Thoracic aorta (tissue), 2 donors: ENCODE measurements at places on chromosomes 1 and 21.
A peak's percentile ranks its signal among the peaks of the same experiment; 100 is the strongest.

- DNase-seq = no peak
- H3K27me3 ChIP-seq = no peaks in the 10 kb centered on the region
- H3K4me1 ChIP-seq = peaks cover 11% of the 10 kb centered on the region
- H3K4me3 ChIP-seq = no peak overlapping the region
- no peak overlapping the region for H3K27ac ChIP-seq
Measured at GRCh38 chr1:92085727-92086126, 5.6 kb downstream of the BTBD8 start.

GRCh38 chr1:24996983-24997893, 67.2 kb upstream of the RUNX3 start:
- H3K4me1 ChIP-seq = no peaks in the 10 kb centered on the region
- H3K4me3 ChIP-seq = no peak overlapping the region
- DNase-seq = no peak
- no peak overlapping the region for H3K27ac ChIP-seq
- no peaks in the 10 kb centered on the region for H3K27me3 ChIP-seq

DNA sequence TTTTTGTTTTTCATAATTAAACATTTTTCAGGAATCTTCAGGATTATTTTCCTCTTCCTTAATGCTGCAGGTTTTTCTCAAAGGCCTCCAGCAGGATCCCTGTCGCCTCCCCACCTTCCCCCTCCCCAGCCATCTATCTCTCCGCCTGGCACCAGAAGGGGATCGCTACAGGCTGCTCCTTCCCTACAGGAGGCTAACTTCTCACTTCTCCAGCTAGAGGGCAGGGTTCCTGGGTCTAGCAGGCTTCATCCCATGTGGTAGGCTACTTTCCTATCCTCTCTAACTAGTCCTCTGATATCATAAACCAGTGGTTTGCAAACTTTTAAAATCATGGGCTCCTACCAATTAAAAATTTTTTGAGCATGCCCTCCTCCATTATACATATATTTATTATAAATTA, 104.1 kb downstream of the KCNN3 start:
- H3K27ac ChIP-seq = no peak overlapping the region
- no peaks in the 10 kb centered on the region for H3K36me3 ChIP-seq
- no peaks in the 10 kb centered on the region for H3K27me3 ChIP-seq

DNA sequence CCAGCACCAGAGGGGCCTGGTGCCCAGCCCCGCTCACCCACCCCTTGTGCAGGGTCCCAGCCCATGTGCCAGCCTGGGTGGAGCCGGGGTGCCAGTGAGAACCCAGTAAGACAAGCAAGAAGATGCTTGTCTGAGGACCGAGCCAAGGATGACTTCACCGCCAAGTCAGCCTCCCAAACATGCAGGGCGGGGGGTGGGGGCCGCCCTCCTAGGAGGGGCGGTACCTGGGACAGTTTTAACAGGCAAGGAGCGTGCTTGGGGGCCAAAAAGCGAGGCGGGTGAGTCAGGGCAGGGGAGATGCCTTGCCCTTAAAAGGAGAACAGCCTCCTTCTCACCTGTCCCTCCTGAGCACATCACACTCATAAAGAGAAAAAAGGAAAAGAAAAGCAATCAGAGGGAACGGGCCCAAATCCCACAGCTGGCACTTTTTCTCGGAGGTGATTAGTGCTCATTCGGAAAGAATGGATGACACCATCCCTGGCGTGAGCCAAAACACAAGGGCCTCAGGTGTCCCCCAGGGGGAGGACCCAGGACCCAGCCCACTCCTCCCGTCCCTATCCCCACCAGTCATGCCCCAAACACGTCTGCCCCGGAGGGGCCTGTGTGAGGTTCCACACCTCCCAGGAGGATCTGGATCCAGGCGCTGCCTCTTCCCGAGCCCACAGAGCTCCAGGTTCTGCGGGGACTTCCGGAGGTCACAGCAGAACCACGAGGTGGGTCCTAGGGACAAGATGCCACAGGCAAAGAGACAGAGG, 77.6 kb upstream of the IFFO2 start:
- H3K36me3 ChIP-seq = no peaks in the 10 kb centered on the region
- H3K27me3 ChIP-seq = no peaks in the 10 kb centered on the region
- no peak overlapping the region for H3K4me3 ChIP-seq
- no peak for DNase-seq
- no peaks in the 10 kb centered on the region for H3K4me1 ChIP-seq

DNA sequence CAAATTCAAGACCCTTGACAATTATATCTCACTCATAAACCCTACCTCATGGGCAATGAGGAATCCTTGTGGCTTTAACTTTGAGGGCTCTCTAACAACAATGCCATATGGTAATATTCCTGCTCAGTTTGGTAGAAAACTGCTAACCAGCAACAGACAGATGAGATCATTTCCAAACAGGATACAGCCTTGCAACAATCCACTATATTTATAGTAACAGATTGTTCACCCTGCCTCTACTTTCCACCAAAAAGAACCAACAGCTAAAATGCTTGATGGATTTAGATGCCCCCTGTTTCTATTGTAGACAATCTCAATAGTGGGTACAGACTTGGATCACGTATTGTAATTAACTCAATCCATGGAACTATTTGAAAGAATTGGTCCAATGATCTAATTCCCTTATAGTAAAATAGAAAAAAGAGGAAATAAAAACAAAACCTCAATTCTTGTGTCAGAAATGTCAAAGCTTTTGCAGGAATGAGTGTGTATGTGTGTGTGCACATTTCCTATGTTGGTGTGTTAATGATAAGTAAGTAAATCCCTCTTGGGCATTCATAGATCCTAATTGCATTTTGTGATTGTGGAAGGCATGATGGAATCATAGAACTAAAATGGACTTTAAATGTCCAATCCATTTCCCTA, 100.0 kb upstream of the EDEM3 start:
- H3K4me1 ChIP-seq = peaks cover 22% of the 10 kb centered on the region
- peaks cover 2% of the 10 kb centered on the region for H3K36me3 ChIP-seq

DNA sequence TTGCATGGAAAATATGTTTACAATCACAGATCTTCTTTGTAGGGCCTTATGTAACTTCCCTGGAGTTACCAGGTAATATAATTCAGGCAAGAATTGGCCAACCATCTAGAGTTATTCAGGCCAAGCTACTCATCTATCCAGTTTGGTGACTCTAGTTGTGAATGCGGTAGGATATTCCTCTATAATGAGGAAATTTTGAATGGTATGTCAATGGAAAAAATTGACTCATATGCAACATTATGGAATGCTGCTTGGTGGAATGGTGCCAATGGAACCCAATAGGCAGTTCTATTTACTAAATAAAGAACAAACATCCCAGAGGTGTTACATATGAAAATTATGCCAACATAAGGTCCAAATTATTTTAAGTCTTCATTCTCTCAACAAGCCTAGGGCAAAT, 5.6 kb upstream of the TNFSF18 start:
- H3K27ac ChIP-seq = no peak overlapping the region
- no peaks in the 10 kb centered on the region for H3K27me3 ChIP-seq
- no peaks in the 10 kb centered on the region for H3K36me3 ChIP-seq
- H3K4me1 ChIP-seq = peaks cover 3% of the 10 kb centered on the region

DNA sequence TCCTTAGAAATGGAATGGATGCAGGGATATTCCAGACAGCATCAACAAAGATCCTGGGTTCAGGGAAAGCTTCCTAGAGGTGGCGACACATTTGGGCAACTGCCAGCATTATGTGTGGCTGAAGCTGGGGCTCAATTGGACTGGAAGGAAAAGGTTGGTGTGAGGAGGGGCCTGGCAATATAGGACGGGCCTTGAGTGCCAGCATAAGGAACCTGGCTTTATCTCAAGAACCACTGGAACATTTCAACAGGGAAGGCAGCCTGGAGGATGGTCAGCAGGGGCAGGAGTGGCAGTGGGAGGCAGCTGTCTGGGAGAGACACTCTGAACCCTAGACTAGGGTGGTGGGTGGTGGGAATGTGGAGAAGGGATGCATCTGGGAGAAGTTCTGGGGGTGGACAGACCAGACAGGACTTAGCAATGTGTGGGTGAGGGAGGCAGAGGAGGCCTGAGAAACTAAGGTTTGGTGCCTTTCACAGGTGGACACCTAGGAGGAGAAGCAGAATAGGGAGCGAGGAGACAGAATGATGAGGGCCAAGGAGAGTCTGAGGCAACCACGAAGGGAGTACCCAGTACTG, 3.5 kb downstream of the SH3BGRL3 start:
- no peak overlapping the region for H3K4me3 ChIP-seq
- no peak overlapping the region for H3K27ac ChIP-seq

- H3K27me3 ChIP-seq = peaks cover 57% of the 10 kb centered on the region
- peak within 1 kb of the TSS; percentile 77 for H3K4me3 ChIP-seq
- H3K27ac ChIP-seq = no peak within 1 kb of the TSS
- DNase-seq = no peak
- H3K36me3 ChIP-seq = no peaks in the 10 kb centered on the region
Measured at GRCh38 chr1:63322114-63322943, at the start of gene FOXD3. Gene FOXD3, plus strand, starts transcription at chr1:63322567. Its CDS starts 492 bp downstream, at chr1:63323059.

DNA sequence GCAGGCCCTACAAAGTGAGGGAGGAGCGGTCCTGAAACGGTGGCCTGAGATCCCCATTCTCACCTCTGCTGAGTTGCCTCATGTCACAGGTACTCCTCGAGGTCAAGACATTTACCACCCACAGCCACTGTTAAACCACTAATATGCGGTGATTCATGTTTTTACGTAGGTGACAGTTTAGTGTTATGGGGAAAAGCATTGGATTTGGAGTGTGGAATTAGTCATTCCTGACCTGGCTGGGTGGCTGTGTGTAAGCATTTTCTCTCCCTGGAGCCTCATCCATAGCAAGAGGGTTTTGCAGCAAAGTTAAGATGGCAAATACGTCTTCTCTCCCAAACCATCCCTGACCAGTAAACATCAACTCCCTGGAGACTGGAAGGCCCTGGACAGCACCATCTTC, 57.8 kb upstream of the KCNJ6 start:
- H3K4me3 ChIP-seq = no peak overlapping the region
- DNase-seq = no peak
- H3K36me3 ChIP-seq = no peaks in the 10 kb centered on the region
- no peak overlapping the region for H3K27ac ChIP-seq

DNA sequence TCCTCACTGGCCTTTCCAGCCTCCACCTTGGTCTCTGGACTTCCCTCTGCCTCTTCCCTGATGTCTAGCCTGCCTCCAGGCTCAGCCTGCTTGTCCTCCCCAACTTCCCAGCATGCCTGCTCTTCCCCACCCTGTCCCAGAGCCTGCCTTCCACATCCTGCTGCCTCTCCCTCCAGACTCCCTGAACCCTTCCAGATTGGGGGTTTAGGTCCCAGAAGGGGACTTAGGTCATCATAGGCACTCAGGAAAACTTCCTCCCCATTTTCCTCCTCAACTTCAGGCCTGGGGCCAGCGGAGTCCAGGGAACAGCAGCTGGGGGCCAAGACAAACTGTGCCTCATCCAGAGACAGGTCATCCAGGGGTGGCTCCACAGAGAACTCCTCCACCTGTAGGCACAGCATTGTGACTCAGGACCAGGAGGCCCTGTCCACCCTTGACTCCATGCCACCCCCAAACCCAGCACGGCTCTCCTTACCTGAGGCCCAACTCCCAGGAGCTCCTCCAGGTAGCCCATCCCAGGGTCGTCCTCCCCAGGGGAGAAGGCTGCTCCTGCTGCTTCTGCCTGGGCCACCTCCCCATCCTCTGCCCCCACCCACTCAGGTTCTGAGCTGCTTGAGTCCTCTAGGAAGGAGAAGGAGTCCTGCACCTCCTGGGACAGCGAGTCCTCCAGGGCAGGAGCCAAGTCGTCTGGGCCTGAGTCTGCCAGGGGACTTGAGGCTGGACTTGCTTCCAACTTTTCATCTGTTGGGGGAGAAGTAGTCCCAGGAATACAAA, 3.4 kb upstream of the USF1 start:
- no peaks in the 10 kb centered on the region for H3K27me3 ChIP-seq
- DNase-seq = no peak
- no peaks in the 10 kb centered on the region for H3K36me3 ChIP-seq
- no peak overlapping the region for H3K27ac ChIP-seq
- peaks cover 5% of the 10 kb centered on the region for H3K4me1 ChIP-seq

- DNase-seq = no peak
- no peak overlapping the region for H3K4me3 ChIP-seq
- no peaks in the 10 kb centered on the region for H3K27me3 ChIP-seq
- H3K27ac ChIP-seq = no peak overlapping the region
Measured at GRCh38 chr21:24895885-24896734, 711.2 kb downstream of the MRPL39 start.

DNA sequence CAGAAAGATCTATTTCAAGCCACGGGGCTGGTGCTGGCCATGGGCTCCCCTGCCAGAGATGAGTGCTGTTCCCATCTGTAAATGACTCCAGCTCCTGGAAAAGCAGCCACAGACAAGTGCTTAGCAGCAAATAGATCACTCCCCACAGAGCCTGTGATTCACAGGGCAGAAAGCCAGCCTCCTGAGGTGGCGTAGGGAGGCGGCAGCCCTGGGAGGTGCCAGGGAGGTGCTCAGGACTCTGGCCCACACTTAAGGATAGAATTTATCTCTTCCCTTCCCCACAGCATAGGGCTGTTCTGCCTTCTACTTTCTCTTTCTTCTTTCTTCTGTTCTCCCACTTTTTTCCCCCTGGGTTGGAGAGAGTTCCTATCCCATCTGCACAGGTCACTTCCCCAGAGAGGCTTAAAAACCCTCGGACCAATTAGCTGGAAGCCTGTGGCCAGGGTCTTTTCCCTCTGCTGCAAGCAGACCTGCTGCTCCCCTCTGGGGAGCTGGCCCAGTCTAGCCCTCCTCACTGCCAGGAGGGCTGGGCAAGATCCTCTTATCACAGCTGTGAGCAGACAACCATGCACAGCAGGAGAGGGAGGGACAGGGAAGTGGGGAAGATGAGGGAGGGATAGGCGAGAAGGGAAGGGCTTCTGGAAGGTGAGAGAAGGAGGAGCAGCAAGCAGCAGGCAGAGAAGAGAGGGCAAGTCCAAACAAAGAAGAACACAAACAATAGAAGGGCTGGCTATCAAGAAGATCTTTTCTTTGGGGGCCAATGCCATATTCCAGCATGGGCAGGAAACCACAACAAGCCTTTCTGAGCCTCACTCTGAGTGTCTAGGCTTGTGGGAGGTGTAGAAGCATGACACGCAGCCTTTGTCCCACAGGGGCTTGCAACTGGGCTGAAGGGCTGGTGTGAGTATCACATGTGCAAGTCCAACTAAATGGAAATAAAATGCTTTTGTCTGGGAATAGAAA, 41.0 kb downstream of the KCND3 start:
- H3K4me1 ChIP-seq = no peaks in the 10 kb centered on the region
- no peak for DNase-seq
- H3K27me3 ChIP-seq = no peaks in the 10 kb centered on the region
- no peak overlapping the region for H3K4me3 ChIP-seq
- no peak overlapping the region for H3K27ac ChIP-seq
- H3K36me3 ChIP-seq = no peaks in the 10 kb centered on the region
